NCI-H2029 (cell line): ENCODE measurements at places on chromosomes 2 and 18.

GRCh38 chr18:35306588-35307250, 16.7 kb upstream of the ZSCAN30 start:
- DNase-seq: no peak

DNA sequence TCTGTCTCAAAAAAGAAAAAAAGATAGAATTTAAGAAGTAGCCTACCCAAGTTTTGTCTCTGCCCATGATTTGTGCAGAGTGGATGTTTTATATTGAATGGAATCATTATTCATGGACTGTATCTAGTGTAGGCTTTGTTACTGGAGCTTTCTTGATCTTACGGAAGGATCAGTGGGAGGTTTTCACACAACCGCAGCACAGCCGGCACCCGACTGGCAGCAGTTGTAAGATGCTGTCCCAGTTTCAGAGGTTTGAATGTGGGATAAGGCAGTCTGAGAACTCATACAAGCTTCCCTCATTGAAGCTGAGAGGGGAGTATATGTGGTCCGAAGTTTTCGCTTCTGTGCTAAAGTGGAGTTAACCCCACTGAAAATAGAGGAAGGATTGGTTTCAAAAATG, 19.7 kb upstream of the SAG start:
- no peak for DNase-seq

DNA sequence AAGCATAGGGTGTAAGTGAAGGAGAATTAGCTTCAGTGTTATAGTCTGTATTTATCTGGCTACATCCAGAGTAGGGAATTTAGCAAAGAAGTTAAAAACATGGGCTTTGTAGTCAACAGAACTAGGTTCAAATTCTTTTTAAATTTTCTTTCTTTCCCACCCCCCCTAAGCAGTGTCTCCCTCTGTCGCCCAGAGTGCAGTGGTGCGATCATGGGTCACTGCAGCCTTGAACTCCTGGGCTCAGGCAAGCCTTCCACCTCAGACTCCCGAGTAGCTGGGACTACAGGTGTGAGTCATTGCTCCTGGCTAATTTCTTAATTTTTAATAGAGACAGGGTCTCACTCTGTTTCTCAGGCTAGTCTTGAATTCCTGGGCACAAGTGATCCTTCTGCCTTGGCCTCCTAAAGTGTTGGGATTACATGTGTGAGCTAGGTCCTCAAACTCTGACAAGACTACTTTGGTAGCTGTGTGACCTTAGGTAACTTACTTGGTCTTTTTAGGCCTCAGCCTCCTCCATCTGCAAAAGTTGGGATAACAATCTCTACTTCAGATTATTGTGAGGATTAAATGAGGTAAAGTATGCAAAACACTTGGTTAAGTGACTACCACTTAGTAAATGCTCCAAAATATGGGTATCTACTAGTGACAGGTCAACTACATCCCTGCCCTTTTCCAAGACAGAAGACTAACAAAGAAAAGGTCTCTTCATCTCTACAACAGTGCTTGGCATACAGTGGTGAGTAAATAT, 17.8 kb downstream of the DOK1 start:
- DNase-seq: no peak

- no peak for DNase-seq
Measured at GRCh38 chr2:236505648-236506047, 64.0 kb upstream of the ACKR3 start.

GRCh38 chr2:74292751-74293150, 50.5 kb downstream of the SLC4A5 start:
- DNase-seq: no peak

DNA sequence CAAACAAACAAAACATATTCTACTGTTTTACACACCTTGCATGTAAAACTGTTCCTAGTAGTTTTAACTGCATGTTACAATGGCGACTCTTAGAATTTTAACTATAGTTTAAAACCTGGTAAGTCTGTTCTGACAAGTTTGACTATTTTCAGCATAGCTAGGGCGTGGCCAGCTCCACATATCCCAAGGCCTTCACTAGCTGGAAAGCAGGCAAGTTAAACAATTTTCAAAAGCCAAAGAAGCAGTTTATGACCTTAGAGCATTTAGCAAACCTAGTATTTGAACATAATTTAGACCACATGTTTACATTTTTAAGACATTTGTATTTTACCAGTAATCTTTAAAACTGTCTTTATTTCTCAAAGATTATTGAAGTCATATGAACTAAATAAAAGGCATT, 402.8 kb upstream of the SYT4 start:
- DNase-seq: no peak

DNA sequence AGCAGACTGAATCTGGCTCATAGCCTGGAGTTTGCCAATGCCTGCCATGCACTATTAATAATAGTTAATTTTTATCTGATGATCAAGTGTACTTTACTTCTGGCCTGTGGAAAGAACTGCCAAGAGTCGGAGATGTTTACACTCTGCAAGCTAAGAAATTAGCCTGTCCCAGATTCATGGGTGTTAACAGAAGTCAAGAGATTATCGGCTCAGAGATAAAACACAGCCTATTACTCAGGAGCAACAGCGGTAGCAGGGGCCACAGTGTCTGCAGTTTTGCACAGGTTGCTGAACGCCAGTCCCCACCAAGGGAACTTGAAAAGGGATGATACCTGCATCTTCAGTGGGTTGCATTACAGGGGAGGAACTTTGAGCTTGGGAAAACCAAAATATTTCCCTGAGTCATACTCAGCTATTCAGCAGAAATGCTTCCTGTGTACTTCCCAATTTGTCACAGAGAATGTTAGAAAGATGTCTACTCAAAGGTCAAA, 4.3 kb upstream of the ADI1 start:
- no peak for DNase-seq

DNA sequence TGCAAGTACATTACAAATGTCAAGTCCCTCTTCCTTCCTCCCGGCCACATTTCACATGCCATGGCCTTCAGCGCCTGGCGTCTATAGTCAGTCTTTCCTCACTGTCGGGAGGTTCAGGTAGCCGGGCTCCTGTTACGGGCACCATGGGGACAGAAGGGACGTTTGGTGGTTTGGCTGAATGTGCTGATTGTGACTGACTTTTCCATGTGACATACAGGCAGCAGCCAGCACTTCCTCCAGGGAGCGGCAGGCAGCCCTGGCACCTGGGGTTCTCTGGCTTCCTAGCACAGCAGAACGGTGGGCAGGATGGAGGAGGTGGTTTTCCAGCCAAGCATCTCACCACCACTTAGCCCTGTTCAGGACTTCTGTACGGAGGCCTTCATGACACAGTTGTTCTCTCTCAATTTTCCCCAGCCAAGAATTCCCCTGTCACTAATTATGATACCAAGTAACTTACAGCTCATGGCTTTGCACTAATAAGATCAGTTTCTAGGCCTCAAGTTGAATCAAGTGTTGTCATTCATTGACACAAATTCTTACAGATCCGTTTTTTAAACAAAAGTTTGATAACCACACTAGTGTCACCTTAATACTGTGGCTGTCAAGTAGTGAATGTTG, 83.9 kb upstream of the REV1 start:
- DNase-seq: no peak

- no peak for DNase-seq
Measured at GRCh38 chr2:2831633-2832032, 500.6 kb upstream of the MYT1L start.

GRCh38 chr2:18841248-18842150, 252.1 kb upstream of the NT5C1B start:
- no peak for DNase-seq

DNA sequence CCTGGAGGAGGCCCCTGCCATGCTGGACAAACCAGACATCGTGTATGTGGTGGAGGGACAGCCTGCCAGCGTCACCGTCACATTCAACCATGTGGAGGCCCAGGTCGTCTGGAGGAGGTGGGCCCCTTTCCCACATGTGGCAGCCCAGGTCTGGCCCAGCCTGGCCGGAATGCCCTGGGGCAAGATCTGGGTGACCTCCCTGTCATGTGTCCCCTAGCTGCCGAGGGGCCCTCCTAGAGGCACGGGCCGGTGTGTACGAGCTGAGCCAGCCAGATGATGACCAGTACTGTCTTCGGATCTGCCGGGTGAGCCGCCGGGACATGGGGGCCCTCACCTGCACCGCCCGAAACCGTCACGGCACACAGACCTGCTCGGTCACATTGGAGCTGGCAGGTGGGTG, 25.2 kb upstream of the GMPPA start:
- no peak for DNase-seq

DNA sequence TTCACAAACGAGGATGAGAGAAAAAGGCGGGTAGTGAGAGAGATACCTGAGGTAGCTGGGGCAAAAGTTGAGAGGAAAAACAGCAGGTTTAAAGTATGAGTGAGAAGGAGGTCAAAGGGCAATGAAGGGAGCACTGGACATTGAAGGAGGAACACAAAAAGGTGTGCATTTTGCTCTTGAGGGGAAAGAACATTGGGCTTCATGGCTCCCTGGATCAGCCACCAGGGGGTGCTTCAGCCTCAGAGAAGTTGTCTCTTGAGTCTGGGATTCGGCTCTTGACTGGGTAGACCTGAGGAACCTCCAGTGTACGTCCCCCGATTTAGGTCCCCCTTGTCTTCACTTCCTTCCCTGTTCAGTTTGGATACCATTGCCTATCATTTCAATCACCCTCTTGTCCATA, 128.5 kb downstream of the RAPGEF4 start:
- no peak for DNase-seq

DNA sequence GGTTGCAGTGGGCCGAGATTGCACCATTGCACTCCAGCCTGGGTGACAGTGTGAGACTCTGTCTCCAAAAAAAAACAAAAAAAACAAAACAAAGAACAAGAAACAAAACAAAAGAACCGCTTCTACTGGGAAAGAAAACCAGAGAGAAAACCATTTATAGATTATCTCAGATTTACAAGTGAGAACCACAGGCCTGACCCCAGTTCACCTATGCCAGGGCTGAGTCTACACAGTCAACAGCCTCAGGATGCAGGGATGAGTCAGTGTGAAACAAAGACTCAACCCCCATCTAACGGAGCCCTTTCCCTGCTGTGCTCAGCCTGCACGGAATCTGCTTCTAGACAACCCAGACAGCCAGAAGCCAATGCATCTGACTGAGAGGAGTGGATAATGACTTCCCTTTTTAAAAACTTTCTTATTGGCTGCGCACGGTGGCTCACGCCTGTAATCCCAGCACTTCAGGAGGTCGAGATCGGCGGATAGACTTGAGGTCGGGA, 25.5 kb upstream of the YWHAQ start:
- no peak for DNase-seq

- no peak for DNase-seq
Measured at GRCh38 chr2:232276733-232277313, 101.7 kb upstream of the ALPP start.

- no peak for DNase-seq
Measured at GRCh38 chr18:22912835-22913234, 20.3 kb upstream of the RBBP8 start.

GRCh38 chr2:10433264-10433946, 14.7 kb downstream of the ODC1 start:
- DNase-seq: no peak

DNA sequence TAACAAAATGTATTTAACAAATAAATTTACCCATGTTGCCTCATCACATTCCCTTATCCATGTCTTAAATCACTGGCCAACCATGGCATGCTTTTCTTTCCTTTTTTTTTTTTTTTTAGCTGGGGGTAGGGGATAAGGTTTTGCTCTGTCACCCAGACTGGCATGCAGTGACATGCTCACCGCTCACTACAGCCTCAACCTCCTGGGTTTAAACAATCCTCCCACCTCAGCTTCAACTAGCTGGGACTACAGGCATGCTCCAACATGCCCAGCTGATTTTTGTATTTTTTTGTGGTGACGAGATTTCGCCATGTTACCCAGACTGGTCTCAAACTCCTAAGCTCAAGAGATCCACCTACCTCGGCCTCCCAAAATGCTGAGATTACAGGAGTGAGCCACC, 266.4 kb downstream of the THSD7B start:
- DNase-seq: no peak

- no peak for DNase-seq
Measured at GRCh38 chr2:199807966-199808365, 43.0 kb downstream of the FTCDNL1 start.

DNA sequence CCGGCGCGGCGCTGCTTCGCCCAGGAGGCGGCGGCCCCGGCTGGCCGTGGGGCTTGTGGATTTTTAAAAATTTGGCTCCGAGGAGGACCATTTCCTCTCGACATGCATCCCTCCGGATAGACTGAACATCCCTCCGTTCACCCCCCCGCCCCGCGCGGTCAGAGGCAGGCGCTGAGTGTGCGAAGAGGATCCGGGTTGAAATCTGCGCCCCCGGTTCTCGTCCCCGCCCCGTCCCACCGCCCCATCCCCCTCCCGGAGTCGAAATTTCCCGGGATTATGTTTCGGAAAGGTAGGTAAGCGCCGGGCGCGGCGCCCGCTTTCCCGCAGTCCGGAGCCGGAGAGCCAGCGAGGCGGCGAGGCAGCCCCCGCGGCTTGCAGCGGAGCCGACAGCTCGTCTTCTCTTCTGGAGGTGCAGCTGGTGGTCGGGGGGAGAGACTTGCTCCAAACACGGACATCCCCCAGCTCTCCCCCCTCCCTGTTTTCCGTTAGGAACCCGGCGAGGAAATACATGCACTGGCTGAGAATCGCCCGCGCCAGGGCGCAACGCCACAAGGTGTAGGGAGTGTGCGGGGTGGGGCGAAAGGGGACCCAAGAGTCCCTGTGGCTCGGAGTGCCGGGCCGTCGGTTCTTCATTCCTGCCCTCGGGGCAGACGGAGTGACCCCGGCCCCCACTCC, at the start of gene PRKCE:
TSS of gene PRKCE (plus strand) at position 261 of the 675 bp plus-strand sequence.
- no peak for DNase-seq

DNA sequence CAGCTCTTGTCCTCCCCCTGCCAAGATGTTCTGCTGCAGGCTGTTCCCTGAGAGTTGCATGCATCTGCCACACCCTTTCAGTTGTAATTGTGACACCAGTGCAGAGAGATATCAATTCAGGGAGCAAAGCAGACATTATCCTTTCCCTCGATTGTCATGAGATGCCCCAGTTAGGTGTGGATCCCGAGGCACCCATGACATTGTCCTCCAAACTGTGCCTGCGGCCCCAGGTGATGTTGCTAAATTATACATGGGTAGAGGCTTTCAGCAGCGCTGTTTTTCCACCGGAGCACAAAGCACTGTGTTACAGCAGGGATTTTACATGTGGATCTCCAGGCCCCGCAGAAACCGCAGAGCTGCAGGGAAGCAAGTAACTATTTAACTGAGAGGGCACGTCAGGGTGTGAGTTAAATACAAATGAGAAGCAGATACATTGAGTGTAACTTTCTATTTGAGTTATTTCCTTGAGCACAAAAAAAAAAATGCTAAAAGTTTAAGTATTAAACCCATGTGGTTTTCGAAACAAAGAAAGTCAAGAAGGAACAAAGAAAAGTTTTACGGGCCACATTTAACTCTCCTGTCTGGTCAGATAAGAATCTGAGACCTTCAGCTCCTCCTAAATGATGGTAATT, 90.3 kb upstream of the BCL2L11 start:
- DNase-seq: no peak

GRCh38 chr2:209593930-209594329, 170.1 kb downstream of the MAP2 start:
- no peak for DNase-seq
